ENCODE measurements at places on chromosomes 5 and 9.

DNA sequence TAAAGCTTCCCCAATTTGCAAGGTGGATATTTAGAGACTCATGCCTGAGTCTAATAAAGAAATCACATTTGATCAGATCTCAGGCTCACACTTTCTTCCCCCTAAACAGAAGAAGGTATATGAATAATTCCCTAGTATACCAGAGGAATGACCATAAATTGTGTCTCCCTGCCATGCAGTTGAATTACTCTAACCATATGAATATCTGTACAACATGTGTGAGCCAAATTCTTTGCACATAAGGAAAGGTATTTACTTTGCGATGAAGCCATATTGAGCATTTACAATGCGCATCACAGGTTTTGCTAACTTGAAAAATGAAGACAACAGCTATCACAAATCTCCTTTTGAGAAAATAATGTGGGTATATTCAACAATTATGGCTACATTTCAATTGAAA is 479.4 kb downstream of the NR2F1-AS1 start:
- no peak for DNase-seq

DNA sequence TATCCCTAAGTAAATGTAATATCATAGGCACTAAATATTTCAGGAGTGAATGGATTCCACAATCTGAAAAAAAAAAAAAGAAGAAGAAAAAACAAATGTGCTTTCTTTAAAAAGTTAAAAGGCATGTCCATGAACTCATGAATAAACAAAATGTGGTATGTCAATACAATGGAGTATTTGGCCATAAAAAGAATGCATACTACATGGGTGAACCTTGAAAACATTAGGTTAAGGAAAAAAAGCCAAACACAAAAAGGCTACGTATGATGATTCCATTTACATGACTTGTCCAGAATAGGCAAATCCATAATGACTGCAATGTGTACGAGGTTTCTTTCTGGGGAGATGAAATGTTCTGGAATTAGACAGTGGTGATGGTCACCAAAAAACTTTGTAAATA is 45.3 kb downstream of the FNIP1 start:
- DNase-seq = no peak

- DNase-seq = no peak
Measured at GRCh38 chr9:87944096-87944495, 26.3 kb downstream of the SPATA31C1 start.

DNA sequence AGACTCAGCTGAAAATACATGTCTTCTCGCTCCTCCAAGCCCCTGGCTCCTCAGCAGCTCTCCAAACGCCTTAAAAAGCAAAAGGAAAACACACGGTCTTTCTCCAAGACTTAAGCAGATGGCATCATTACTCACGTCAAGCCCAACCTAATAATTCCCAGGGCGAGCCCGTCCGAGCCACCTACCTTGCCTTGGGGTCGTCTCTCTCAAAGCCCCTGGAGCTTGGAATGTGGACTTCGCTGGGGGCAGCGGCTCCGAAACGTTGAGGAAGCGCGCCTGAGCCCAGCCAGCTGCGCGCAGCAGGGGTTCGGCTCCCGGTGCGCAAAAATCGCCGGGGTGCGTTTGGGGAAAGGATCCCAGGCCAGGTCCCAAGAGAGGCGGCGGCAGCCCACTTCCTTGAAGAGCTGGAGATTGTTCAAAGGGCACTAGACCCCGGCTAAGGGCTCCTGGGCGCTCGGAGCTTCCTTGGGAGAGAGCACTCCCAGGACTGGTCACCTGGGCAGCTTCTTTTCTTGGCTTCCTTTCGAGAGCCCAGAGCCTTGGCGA is 395 bp downstream of the DRD1 start:
- no peak for DNase-seq

GRCh38 chr5:54616031-54616430 is 98.5 kb downstream of the SNX18 start:
- DNase-seq = no peak

DNA sequence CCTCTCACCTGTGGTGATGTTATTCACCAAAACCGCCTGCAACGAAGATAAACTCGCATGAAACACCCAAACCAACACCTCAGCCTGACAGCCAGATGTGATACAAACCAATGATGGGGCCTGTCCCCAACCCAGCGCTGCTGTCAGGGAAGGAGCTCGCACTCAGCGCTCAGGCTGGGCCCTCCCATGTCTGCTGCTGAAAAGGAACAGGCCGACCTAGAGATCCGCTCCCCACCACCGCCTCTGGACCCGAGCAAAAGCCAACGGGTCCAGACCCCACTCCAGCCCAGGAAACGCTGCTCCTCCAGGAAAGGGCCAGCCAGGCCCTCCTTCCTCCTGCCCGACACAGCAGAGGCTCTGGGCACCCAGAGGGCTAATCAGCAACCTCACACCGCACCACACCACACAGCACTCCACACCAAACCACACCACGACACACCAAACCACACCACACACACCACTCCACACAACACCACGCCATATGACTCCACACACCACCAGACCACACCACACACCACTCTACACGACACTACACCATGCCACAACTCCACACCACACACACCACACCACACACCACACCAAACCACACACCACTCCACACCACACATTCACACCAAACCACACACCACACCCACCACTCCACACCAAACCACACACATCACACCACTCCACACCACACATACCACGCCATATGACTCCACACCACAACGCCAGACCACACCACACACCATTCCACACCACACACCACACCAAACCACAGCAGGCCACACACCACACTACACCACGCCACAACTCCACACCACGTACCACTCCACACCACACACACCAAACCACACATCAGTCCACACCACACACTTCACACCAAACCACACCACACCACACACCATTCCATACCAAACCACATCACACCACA is 46.5 kb downstream of the GOLM1 start:
- no peak for DNase-seq

- DNase-seq = no peak
Measured at GRCh38 chr9:121773954-121774714, 122.7 kb downstream of the DAB2IP start.

DNA sequence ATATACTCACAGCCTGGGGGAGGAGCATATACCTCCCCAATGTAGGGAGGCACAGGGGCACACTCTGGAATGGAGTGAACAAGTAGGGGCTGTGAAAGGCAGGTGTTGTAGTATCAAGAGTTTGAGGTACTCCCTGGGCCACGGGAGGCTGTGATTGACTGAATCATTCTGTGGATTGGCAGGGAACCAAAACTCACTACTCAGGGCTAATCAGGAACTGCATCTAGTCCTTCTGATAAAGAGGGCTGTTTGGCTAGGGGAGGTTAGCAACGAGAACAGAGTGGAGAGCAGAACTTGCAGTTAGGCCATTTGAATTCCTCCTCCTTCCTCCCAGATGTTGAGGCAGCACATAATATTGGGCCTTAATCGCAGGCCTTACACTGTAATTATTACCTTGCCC is 369.2 kb upstream of the MPDZ start:
- no peak for DNase-seq

GRCh38 chr9:130897848-130898551 is 1.4 kb upstream of the QRFP start:
- DNase-seq = no peak

- DNase-seq = no peak
Measured at GRCh38 chr9:21789541-21790037, 12.8 kb upstream of the MTAP start.

- no peak for DNase-seq
Measured at GRCh38 chr9:87148331-87149104, 201.2 kb upstream of the GAS1 start.

- no peak for DNase-seq
Measured at GRCh38 chr5:123605822-123606221, 93.8 kb downstream of the CSNK1G3 start.

GRCh38 chr9:82171271-82171670 is 182.7 kb downstream of the SPATA31D1 start:
- DNase-seq = no peak

DNA sequence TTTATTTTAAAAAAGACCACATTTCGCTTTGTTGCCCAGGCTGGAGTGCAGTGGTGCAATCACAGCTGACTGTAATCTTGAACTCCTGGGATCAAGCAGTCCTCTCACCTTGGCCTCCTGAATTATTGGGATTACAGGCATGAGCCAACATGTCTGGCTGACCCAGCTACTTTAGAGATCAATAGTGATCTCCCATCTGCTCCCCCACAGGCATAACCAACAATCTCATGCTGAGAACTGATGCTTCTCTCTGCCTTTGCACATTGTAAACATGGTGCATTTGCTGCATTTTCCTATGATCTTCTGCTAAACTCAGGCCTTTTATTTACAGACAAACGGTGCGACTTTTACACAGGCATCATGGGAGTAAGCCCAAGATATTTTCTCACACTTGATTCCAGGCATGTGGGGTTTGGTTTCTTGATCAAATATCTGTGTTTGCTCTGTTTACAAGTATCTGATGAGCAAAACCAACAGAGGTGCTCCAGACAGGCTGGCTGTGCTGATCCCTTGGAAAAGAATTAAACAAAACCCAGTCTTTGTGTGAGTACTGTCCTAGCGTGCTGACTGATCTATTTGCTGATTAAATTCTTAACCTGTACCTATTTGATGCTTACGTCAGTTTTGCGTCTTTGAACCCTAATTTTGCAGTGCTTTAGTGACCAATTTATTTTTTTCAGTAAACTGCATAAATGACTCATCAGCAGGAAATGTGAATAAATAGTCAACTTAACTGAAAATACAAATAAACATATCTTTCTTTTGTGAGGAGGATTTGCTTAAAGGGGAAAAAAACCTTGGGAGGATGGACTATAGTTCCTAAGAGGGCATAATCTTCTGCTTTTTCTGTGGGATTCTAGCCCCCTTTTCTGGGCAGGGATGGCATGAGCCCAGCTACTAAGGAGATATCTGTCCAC is 191.7 kb upstream of the NR3C1 start:
- DNase-seq = no peak

GRCh38 chr9:124813041-124813440 is 36.1 kb downstream of the OLFML2A start:
- DNase-seq = no peak

- no peak for DNase-seq
Measured at GRCh38 chr9:84394036-84394435, 53.5 kb upstream of the SLC28A3 start.

DNA sequence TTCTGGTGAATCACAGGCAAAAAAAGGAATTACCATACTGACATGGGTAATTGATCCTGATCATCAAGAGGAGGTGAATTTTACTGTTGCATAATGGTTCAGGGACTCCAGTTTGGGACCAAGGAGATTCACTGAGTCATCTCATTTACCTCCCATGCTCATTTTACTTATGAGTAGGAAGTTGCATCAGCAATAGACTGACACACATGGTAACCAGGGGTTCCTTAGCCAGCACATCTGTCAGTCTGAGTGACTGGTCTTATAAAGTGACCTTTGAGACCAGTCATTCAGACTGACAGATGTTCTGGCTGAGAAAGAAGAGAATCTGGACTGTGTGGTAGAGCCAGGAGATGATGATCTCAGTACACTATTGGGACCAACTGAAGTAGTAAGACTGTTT is 384.6 kb upstream of the CD180 start:
- DNase-seq = no peak

DNA sequence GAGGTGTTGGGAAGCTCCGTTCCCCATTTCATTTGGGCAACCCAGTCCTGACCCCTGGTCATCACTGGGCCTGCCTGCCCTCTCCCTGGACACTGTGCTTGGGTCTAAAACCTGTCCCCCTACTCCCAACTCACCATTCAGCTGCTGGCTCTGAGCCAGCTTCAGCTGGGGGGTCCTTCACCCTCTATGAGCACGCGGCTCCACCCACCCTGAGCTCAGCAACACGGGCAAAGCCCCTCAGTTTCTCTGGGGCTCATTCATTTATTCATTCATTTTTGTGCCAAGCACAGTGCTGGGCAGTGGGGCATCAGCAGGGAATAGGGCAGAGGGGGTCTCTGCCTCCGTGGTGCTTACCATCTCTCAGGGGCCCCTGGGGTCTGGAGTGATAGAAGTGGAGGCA is 199.8 kb upstream of the MVB12B start:
- no peak for DNase-seq

DNA sequence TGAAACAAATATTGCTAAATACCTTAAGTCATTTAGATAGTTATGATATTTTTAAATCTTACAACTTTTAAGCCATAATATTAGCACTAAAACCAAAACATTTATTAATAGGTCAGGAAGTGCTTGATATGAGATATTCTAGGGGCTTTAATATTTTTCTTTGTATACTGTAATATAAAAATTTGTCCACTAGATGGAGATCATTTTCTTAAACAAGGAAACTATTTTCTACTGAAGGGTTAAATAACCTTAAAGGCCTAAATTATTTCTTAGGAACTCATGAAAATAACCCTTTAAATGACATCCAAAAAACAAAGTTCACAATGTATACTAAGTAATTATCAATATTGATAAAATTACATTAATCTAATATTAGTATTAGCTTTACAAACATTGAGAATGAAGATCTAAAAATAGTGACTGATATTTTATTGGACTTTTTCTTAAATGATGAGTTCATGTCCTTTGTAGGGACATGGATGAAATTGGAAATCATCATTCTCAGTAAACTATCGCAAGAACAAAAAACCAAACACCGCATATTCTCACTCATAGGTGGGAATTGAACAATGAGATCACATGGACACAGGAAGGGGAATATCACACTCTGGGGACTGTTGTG is 635.7 kb downstream of the RAB3C start:
- no peak for DNase-seq

- DNase-seq = no peak
Measured at GRCh38 chr9:105484226-105484625, 36.4 kb downstream of the FSD1L start.

DNA sequence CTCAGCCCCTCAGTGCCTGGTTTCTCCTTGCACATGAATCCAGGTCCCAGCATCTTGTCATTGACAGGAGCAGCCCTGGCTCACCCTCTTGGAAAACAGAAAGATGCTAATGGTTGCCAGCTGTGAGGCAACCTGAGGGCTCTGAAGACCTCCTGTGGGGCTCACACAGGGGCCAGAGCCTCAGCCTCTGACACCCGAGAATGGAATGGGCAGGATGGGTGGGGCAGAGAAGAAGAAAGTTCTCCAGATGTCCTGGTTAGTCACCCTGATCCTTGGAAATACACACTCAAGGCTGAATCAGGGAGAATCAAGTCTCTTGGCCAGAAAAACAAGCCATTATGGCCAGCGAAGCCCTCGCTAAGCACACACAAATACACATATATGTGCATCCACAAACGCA is 32.3 kb upstream of the SPATA31E1 start:
- no peak for DNase-seq

GRCh38 chr5:38426490-38426889 is 130.0 kb downstream of the LIFR start:
- no peak for DNase-seq

DNA sequence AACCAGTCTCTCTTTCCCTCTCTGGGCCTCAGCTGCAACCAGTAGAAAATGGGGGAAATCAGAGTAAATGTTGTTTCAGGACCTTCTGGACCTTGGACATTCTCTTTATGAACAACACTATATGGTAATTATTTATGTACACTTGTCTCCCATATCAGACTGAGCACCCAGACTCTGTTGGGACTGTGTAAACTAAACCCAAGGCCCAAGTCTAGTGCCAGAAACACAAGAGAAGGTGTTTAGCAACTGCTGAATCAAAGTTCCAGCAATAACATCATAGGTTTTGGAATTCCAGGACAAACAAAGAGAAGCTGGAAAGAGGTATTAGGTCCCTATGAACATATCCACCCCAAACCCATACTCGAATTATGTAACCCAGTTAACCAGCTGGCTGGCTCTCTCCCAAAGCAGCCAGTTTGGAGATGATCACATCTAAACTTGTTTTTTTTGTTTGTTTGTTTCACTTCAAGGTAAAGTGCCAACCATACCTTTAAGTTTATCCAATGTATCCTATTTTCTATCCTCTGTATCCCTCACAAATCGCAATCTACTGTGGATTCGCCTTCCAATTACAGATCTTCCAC is 1.9 kb upstream of the RNF38 start:
- DNase-seq = no peak

- no peak for DNase-seq
Measured at GRCh38 chr9:93326056-93326455, 125.4 kb upstream of the FAM120A start.
